ENCODE measurements at places on chromosomes 12 and 14.
A peak's percentile ranks its signal among the peaks of the same experiment; 100 is the strongest.

- no peak for DNase-seq
Observed at GRCh38 chr14:32675433-32675832, 263.2 kb upstream of the NPAS3 start.

GRCh38 chr14:102140750-102141145, 1.1 kb downstream of the WDR20 start:
- no peak for DNase-seq

GRCh38 chr14:77026166-77026929, 2.2 kb downstream of the IRF2BPL start:
- no peak for DNase-seq

- DNase-seq = no peak
Observed at GRCh38 chr14:20557212-20557542, 3.7 kb downstream of the RNASE9 start.

- no peak for DNase-seq
Observed at GRCh38 chr14:34241185-34241711, 220.8 kb downstream of the SPTSSA start.

GRCh38 chr12:118741194-118741593, 240.1 kb upstream of the SRRM4 start:
- no peak for DNase-seq

DNA sequence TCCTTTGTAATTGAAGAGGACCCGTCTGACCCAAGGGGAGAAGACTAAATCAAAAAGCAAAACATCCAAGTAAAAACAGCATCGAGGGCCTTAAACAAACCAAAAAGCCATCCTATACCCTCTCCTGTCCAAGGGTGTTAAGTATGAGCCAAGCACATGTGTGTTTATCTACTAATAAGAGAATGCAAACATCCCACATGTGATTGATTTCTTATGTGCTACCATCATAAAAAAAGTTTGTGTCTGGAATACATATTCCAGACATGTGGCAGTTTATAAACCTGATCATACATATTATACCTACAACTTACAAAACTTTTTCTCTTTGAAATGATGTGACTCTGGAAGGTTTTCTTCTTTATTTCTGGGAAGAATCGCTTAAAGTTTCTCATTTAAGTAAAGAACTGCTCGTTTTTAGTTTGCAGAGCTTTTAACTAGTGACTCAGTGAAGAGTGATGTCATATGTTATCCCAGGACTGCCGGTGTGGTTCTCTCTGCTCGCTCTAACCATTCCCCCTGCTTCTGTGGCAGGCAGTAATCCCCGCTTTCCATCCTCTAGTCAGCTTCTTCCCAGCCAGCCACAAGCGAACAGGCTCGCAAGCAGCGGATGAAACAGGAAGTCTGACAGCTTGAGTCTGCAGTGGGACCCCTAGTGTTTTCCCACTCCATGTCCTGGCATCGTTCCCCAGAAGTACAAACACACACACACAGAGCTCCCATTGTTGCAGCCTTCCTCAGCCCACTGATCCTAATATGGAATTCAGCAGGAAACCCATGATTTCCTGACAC, 431 bp upstream of the RHOJ start:
- DNase-seq = no peak

- DNase-seq = no peak
Observed at GRCh38 chr12:89551747-89552146, 25.9 kb upstream of the POC1B start.

- no peak for DNase-seq
Observed at GRCh38 chr12:20366776-20367409, 1.4 kb upstream of the PDE3A start.

- peak; percentile 94 for DNase-seq
Observed at GRCh38 chr12:6825398-6826124, 2.6 kb upstream of the P3H3 start.

DNA sequence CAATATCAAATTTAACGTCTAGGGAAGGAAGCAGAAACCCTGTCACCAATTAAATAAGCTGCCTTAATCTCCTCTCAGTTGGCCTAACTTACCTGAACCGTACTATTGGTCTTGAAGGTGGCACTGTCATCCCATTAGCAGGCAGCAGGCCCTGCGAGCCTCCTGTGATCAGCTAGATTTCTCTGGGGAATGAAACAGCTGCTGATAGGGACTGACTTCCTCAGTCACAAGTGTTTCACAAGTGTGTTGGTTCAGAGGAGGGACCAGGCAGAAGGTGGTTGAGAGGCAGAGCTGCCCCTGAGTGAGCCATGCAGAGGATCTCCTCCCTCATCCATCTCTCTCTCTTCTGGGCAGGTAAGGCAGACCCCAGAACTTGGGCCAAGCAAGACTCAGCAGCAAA, 166.8 kb downstream of the DAD1 start:
- DNase-seq = no peak

GRCh38 chr12:14664434-14665023, 31.9 kb downstream of the GUCY2C start:
- DNase-seq = no peak

DNA sequence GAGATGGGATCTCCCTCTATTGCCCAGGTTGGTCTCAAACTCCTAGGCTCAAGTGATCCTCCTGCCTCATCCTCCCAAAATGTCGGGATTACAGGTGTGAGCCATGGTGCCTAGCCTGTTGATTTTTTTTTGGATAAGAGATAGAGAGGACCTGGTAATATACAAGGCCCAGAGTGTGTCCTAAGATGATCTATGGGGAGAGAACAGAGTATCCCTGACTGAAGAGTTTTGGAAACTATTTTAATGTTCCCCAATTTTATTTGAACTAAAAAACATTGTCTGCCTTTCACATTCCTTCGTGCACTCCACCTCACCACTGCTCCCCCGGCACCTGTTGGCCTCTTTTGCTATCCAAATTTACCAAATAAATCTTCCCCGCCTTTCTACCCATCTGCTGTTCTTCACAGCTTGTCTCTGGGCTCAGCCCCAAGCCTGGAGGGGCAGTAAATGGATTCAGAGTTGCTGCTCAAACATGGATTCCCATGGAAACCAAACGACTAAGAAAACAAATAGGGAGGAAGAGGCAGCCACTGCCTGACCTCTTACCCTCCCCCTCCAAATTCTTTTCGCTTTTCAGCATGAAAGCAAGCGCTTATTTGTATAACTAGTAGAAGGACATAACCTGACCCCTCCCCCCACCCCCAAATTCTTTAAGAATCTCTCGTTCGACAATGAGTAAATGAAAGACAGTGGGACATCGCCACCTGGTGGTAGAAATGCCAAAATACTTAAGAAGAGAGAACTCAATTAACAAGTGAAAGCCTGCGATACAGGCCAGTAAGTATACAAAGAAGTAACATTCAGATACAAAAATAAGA, 22.6 kb downstream of the OR10G3 start:
- no peak for DNase-seq

GRCh38 chr12:19572920-19573558, 133.7 kb downstream of the AEBP2 start:
- peak; percentile 12 for DNase-seq

DNA sequence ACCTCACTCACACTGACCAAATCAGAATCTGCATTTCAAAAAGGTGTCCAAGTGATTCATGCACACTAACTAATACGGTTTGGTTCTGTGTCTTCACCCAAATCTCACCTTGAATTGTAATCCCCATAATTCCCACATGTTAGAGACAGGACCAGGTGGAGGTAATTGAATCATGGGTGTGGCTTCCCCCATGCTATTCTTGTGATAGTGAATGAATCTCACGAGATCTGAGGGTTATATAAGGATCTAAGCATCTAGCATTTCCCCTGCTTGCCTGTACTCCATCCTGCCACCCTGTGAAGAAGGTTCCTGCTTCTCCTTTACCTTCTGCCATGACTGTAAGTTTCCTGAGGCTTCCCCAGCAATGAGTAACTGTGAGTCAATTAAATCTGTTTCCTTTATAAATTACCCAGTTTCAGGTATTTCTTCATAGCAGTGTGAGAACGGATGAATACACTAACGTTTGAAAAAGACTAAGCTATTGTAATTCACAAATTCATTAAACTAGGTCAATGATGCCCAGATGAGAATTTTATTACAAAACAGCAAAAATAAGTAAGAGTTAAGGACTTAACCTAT, 759.1 kb downstream of the GALC start:
- DNase-seq = no peak

GRCh38 chr14:49549881-49550280, 36.3 kb downstream of the RPS29 start:
- DNase-seq = no peak

- DNase-seq = no peak
Observed at GRCh38 chr14:84579292-84579691, 950.7 kb upstream of the FLRT2 start.

DNA sequence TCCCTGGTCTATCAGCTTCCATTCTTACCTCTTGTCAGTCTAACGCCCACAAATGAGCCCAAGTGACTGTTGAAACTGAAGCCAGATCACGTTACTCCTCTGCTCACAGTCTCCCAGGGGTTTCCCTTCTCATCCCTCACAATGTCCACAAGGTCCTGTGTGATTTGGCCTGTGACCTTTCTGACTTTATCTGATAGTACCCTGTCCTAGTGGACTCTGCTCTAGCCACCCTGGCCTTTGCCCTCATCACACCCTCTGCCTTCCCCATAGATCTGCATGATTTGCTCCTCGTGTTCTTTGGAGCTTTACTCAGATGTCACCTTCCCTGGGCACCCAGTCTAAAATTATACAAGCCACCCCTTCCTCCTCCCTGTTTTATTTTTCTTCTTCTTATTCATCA, 55.5 kb downstream of the RDH12 start:
- no peak for DNase-seq

- DNase-seq = no peak
Observed at GRCh38 chr14:59274991-59275391, 86.5 kb downstream of the DAAM1 start.

- DNase-seq = no peak
Observed at GRCh38 chr14:98186140-98186539, 1085.9 kb downstream of the BCL11B start.

GRCh38 chr12:1197264-1198018, 206.4 kb downstream of the ERC1 start:
- no peak for DNase-seq

DNA sequence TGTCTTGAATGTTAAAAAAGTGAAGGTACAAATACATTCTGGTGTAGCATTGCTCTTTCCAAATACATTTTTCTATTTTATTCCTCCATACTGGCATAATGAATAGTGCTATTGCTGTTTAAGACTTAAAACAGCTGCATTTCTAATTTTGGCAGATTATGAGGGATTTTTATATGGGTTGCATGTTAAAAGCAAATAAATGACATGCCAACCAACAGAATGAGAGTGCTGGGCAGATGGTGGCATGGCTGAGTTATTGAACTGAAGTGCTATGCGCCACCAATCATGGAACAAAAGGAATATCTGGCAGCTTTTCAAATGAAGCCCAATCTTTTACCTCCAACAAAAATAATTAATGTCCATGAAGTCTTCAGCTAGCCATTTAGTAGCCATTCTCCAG, 215.0 kb downstream of the PRKD1 start:
- no peak for DNase-seq

DNA sequence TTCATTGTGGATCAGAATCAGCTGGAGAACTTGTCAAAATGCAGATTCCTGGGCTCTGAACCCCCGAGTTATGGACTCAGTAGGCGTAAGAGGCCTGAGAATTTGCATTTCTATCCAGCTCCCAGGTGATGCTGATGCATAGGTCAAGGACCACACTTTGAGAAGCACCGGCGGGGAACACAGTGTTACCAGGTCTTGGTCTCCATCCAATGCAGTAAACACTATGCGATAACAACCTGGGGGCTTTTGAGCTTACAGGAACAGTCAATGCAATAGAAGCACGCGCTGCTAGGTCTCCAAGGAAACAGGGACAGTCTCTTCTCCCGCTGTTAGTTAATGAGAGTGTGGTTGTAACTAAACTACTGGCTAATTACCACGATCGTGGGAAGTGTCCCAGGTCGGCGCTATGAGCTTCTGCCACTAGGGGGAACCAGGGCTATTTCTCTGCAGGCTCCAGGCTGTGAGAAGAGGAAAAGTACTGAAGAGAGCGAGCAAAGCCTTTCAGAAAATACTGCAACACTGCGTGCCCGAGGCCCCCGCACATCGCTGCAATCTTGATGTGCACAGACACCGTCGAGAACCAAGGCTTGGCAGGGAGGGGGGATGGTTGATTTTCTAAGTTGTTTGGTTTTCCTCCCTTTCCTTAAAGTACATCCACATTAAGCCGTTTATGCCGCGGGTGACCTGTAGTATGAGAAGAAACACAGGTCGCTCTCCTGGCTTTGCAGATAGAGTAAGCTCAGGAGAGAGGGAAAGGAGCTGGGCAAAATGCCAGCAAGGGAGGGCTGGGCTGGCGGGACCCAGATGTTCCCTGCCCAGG, 52.0 kb upstream of the KCNA1 start:
- DNase-seq = peak; percentile 47

GRCh38 chr12:80441921-80442320, 2.1 kb upstream of the PTPRQ start:
- no peak for DNase-seq

DNA sequence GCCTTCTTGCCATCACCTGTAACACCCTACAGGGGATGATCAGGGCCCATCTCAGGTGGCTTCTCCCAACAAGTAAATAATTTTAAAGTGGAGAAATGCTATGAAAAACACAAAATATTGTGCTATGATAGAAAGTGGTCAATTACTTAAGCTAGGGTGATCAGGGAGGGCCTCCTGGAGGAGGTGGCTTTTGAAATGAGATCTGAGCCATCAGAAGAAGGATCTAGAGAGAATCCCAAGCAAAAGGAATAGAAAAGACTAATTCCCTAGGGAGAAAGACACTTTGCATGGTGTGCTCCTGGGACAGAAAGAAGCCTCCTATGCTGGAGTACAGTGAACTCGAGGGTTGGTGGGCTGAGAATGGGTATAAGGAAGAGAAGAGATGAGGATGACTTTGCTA, 7.5 kb upstream of the C14orf132 start:
- DNase-seq = no peak

DNA sequence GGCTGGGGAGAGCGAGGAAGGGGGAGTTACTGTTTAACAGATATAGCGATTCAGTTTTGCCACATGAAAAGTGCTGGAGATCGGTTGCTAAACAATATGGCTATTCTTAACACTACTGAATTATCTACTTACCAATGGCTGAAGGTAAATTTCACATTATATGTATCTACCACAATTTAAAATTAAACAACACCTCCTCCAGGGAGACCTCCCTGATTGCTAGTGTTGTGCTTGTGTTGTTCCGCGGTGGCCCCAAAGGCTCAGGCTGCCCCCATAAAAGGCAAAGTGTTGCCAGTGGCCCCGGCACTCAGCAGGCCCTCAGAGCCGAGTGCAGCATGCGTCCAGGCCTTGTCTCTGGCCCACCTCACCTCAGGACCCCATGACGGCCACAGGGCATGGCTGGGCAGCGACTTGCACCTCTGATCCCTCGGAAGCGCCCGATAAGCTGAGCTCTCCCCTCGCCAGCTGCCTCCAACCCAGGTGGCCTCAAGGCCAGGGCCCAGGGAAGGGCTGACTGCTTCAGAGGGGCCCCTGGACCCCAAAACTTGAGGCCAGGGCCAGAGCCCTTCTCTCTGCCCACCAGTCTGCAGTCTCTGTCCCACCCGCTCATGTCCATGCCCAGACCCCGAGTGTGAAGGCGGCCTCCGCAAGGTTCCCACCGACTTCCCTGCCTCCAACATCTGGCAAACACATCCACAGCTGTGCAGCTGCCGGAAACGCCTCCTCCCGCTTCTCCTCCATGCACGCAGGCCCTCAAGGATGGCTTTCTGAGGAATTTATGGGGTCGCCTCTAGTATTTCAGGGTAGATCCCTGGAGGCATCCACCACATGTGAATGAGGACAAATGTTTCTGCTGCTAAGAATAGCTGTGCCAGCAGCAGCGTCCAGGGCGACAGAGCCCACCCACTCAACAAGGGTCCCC, 60.0 kb downstream of the NCOR2 start:
- no peak for DNase-seq

GRCh38 chr14:20857630-20858261, 33.4 kb upstream of the RNASE3 start:
- DNase-seq = peak; percentile 24
